ENCODE measurements at places on chromosomes 6 and 20.

GRCh38 chr6:77322604-77323003 is 140.7 kb downstream of the HTR1B start:
- DNase-seq = no peak

DNA sequence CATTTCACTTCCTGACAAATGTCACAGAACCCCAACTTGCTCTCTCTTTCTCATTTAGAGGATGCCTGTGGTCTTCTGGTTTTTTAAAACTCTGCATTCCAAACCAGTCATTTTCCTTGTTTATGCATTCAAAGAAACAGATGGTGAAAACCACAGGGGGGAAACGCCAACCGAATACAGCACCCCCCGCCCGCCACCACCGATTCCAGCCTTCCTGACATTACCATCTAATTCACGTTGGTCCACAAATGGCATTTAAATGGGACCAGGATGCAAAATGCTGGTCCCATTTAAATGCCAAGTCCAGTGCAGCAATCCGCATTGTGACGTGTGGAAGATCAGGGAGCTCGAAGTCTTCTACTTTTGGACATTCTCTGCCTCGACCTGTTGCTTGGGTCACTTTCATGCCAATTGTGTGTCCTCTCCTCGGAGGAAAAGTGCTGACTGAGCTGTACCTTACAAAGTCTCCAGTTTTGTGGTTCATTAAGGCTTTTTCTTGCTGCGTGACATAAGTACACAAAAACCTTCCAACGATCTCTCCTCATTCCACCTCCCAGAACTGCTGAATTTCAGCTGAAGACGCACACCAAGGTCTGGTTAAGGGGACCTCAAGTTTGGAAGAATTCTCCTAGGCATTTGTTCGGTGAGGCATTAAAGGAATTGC is 35.8 kb downstream of the NEDD9 start:
- no peak for DNase-seq

DNA sequence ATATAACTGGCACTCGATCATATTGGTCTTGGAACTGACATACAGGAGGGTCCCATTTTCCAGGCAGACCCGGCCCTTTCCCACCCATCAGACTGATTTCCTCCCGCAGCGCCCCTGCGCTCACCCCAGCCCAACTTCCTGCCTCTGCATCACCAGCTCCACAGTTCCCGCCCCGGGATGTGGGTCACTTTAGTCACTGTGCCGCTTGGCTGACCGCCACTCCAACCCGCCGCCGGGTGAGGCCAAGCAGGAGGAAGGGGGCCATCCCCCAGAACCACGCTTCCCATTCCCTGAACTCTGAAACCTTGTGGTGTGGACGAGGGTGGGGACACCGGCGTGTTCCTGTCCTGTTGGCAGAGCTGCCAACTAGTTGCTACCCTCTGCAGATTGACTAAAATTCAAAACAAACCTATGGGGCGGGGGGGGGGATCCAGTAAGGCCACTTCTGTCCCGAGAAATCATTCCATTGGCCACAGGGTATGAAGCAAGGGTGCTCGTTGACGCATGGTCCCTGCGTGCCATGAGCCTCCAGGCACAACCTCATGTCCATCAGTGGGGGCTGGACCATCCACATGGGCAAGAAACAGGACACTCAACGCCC is 12.3 kb downstream of the TGM2 start:
- no peak for DNase-seq

DNA sequence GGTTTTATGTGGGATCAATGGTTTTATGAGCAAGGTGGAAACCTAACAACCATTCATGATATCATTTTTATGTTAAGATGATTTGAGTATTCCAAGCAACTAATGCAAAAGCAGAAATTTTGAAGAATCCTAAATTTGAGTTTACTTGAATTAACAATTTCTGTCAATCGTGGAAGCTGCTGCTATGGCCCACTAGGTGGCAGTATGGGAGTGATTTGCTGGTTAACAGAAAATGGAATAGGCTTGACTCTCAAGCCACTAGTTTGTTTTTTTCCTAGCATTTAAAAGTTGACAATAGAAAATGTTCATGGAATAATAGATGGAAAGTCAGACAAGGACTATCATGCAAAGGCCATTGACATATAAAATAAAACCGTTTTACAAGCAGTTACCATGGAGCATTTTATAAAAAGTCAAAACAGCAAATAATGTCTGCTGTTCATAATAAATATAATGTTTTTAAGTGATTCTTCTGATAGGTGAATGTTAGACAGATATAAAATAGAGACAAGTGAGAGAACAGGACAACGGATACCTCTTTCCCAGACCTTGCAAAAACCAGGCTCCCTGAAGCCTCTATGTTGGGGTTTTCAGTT is 43.0 kb upstream of the TMEM200A start:
- peak; percentile 22 for DNase-seq

GRCh38 chr6:150932996-150933395 is 67.5 kb downstream of the MTHFD1L start:
- no peak for DNase-seq

GRCh38 chr20:45308117-45308778 is at the start of gene MATN4:
TSS of gene MATN4 (minus strand) at chr20:45308299. CDS start at chr20:45305582, 2,717 bp downstream.
- DNase-seq = no peak

- DNase-seq = no peak
Measured at GRCh38 chr20:11626551-11626950, 291.1 kb upstream of the BTBD3 start.

GRCh38 chr6:113654396-113654795 is 202.7 kb upstream of the MARCKS start:
- no peak for DNase-seq

DNA sequence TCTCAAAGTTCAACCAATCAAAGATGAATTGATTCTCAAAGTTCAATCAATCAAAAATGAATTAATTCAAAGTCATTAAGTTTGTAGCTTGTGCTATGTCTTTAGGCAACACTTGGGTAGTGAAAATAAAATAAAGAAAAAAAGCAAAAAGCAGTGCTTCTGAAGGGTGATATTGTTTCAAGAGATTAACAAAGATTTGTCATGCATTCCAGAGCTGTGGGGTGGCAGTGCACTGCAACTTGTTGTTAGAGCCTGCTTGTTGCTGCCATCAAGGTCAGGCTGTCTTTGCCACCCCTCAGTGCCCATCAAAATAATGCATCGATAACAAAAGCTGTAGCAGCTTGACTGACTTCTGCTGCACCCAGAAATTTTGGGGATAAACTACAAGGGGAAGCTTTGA is 128.6 kb downstream of the RNF144B start:
- no peak for DNase-seq

DNA sequence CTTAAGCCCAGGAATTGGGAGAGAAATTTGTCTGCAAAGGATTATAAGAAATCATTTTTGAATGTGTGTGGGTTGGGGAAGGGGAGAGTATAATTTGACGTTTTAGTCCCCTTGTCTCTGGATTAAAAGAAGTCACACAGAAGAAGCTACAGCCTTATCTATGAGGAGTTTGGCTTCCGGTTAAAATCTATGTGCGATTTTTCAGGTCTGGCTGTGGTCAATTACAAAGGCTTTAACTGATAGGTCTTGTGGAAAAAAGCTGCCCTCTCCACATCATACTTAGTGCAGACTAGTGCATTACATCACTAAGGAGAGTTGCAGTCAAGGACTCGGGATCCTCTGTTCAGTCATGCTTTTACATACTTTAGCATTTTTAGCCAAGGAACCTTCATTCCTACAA is 80.3 kb upstream of the HTR1B start:
- no peak for DNase-seq

- DNase-seq = peak; percentile 52
Measured at GRCh38 chr6:148708707-148709106, 38.1 kb upstream of the UST start.

GRCh38 chr20:20148779-20149178 is 96.4 kb downstream of the CFAP61 start:
- DNase-seq = no peak

GRCh38 chr6:26493258-26493657 is 6.8 kb upstream of the BTN1A1 start:
- DNase-seq = no peak

DNA sequence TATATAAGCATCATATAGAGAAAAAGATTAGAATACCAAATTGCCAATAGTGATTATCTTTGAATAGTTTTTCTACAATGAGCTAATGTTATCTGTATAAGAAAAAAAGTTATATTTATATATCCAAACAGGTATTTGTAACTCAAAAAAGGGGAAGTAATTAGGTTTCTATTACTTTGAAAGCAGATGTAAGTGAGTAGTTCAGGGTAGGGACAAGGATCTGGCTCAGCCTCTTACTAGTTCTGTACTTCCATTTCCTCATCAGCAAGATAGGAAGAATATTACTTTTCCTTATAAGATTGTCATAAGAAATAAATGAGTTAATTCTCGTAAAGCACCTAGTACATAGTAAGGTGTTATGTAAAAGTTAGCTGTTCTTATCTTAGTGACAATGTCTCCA is 32.2 kb downstream of the AHI1 start:
- no peak for DNase-seq

- no peak for DNase-seq
Measured at GRCh38 chr20:62347151-62347404, 20.0 kb downstream of the LAMA5 start.

- DNase-seq = no peak
Measured at GRCh38 chr20:12466915-12467314, 541.9 kb upstream of the SPTLC3 start.

GRCh38 chr6:89927264-89927663 is 33.0 kb downstream of the GJA10 start:
- DNase-seq = no peak

- DNase-seq = no peak
Measured at GRCh38 chr6:69162811-69163210, 527.7 kb downstream of the ADGRB3 start.

DNA sequence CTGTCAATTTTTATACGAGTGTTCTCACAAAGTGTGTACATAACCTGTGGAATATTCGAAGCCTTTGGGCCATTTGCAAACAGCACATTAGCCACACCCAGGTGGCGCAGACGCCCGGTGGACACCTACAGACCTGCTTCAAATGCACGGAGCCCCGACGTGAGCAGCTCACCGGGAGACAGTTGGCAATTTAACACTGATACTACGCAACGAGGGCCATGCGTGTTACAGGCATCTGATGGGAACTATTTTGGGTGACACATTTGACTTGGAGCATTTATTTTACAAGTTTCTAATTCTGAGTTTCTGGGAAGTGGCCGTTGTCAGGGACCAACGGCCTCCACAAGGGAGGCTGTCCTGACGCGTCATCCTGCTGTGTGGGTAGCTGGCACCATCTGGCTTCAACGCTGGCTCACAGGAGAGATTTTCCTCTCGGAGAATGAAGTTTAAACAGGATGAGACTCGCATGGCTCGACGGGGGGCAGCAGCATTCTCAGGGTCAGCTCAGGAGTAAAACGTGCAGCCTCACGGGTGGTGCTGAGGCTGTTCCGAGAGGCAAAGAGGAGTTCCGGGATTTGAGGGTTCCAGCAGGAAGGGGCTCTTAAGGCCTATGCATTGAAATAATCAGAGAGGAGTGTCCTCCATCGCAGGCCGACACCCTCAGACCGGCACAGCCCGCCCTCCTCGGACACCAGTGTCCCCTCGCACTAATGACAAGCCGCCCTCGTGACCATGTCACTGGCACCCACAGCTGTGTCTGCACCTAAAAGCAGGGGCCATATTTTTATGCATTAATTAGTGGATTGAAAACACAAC is 207.4 kb downstream of the DLL1 start:
- DNase-seq = no peak

DNA sequence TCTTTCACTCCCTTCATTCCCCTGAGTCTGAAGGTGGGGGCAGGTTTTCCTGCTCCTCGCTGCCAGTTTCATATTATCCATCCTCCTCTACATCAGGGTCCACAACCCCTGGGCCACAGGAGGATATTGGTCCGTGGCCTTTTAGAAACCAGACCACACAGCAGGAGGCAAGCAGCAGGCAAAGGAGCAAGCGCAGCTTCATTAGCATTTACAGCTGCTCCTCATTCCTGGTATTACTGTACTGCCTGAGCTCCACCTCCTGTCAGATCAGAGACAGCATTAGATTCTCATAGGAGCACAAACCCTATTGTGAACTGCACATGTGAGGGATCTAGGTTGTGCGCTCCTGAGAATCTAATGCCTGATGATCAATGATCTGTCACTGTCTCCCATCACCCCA is 380.3 kb downstream of the ARHGAP18 start:
- no peak for DNase-seq

DNA sequence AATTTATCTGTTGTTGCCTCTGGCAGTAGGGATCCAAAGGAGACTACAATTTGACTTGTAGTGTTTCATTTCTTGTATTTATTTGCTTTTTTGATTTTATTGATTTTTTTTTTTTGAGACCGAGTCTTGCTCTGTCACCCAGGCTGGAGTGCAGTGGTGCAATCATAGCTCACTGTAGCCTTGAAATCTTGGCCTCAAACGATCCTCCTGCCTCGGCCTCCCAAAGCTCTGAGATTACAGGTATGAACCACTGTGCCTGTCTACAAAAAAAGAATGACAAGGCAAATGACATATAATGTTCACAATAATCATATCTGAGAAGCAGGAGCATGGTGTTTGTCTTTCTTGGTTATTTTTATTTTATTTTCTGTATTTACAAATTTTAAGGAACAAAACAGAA is 117.6 kb upstream of the RNF24 start:
- no peak for DNase-seq

GRCh38 chr6:75479712-75480111 is 13.9 kb downstream of the FILIP1 start:
- no peak for DNase-seq

DNA sequence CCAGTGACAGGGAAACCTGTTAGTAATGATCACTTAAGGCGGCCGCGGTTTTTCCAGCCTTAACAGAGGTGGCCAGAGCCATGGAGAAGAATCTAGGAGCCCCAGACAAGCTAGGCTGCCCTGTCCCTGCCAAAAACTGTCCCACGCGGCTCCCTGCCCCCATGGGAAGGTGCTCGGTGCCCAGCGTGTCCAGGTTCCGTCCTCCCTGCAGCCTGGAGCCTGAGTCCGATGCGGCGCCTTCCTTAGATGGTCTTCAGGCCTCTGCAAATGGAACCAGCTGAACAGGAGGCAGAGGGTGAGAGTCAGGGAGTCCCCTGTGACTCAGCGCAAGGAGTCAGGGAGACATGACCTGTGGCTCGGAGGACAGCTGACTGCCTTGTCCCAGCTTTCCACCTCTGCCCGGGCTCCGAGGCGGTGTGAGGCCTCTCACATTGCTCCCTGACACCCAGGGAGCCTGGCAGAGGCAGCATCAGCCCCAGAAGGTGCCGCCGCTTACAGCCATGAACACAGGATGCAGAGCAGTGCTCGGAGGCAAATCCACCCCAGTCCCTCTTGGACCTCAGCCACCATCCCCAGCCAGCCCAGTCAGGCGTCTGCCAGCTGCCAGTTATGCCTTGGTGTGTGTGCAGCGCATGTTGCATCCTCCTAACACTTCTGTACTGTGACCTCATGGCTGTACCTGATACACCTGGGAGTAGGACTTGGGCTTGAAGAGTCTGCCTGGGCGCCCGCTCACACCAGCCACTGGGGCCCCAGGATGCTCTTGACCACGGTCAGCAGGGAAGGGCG is 377.7 kb downstream of the CDH4 start:
- no peak for DNase-seq

Data from NCI-H1048 (cell line).